ENCODE measurements at places on chromosomes 6 and 20.
A peak's percentile ranks its signal among the peaks of the same experiment; 100 is the strongest.

DNA sequence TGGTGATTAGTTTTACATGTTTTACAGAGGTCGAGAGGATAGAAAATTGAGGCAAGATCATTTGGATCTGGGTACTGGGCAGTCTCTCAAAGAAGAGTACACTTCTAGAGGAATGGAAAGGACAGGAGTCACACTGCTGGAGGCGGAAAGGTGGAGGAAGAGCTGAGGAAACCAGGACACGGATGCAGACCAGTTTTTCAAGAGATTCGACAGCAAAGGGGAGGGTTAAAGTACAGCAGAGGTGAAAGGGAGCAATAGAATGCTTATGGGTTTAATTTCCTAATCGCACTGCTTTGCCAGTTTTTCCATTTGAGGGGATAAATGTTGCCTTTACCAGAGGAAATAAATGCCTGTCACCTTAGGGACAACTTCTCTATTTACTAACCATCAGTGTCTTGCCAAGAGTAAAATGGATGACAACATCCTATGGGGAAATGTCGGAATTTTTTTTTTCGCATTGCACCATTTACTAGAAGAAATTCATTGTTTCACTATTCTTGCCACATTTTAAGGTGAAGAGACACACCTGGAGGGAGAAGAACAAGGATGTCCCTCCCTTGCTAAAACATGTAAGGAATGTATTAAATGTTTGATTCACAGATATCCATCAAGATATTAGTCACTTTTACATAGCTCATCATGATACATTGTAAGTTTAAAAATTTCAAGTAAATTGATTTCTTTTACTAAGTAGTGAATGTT, 226.6 kb downstream of the COL12A1 start:
- no peak overlapping the region for H3K27ac ChIP-seq
- H3K27me3 ChIP-seq, result no peaks in the 10 kb centered on the region
- no peaks in the 10 kb centered on the region for H3K4me1 ChIP-seq
- no peak overlapping the region for H3K4me3 ChIP-seq

DNA sequence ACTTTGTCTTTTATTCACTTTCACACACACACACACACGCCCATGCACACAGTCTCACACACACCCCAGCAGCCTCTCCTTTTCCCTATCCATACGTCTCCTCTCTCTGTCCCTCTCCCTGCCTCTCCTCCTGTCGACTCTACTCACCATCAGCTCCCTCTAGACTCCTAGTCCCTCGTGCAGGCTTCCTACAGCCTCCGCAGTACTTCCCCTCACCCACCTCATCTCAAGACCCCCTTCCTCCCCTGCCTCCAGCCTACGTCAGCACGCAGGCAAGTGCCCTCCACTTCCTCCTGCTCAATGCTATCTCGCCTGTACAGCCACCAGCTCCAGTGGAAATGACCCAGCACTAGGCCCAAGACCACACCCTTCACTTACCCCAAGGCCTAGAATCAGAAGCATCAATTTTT, 820 bp upstream of the TREML2 start:
- no peak overlapping the region for H3K27ac ChIP-seq
- DNase-seq, result no peak
- no peak overlapping the region for H3K4me3 ChIP-seq
- H3K27me3 ChIP-seq, result peaks cover 35% of the 10 kb centered on the region
- H3K4me1 ChIP-seq, result peaks cover 10% of the 10 kb centered on the region

DNA sequence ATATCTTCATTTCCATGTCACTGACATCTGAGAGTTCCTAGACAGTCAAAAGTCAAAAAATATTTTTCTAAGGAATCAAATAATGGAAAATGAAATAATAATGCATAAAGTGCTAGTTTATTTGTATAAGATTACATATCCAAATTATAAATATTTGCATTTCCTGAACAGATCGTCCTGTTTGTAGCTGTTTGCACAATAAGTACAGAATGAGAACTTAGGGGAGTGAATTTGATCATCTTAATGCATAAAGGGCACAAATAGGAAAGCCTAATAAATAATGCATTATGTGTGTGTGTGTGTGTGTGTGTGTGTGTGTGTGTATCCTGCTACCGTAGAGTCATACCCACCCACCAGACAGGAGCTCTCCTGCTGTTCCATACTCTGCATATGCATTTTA, 521.0 kb upstream of the EPHA7 start:
- no peaks in the 10 kb centered on the region for H3K4me1 ChIP-seq
- no peaks in the 10 kb centered on the region for H3K27me3 ChIP-seq
- no peaks in the 10 kb centered on the region for H3K36me3 ChIP-seq

- H3K27me3 ChIP-seq, result peaks cover 93% of the 10 kb centered on the region
- no peak overlapping the region for H3K27ac ChIP-seq
Observed at GRCh38 chr6:35213298-35213791, 411 bp upstream of the SCUBE3 start.

GRCh38 chr6:37511910-37512399, 12.3 kb upstream of the CCDC167 start:
- H3K27ac ChIP-seq, result no peak overlapping the region
- no peak overlapping the region for H3K4me3 ChIP-seq
- H3K27me3 ChIP-seq, result peaks cover 86% of the 10 kb centered on the region
- no peak for DNase-seq
- no peaks in the 10 kb centered on the region for H3K36me3 ChIP-seq

- peaks cover 7% of the 10 kb centered on the region for H3K27me3 ChIP-seq
- no peak for DNase-seq
- no peaks in the 10 kb centered on the region for H3K4me1 ChIP-seq
- no peak overlapping the region for H3K4me3 ChIP-seq
- H3K36me3 ChIP-seq, result no peaks in the 10 kb centered on the region
Observed at GRCh38 chr6:105917038-105917695, 169.0 kb upstream of the PRDM1 start.

- H3K4me1 ChIP-seq, result no peaks in the 10 kb centered on the region
- peaks cover 87% of the 10 kb centered on the region for H3K27me3 ChIP-seq
- no peaks in the 10 kb centered on the region for H3K36me3 ChIP-seq
- DNase-seq, result no peak
Observed at GRCh38 chr20:61848851-61849250, 216.8 kb downstream of the TAF4 start.

DNA sequence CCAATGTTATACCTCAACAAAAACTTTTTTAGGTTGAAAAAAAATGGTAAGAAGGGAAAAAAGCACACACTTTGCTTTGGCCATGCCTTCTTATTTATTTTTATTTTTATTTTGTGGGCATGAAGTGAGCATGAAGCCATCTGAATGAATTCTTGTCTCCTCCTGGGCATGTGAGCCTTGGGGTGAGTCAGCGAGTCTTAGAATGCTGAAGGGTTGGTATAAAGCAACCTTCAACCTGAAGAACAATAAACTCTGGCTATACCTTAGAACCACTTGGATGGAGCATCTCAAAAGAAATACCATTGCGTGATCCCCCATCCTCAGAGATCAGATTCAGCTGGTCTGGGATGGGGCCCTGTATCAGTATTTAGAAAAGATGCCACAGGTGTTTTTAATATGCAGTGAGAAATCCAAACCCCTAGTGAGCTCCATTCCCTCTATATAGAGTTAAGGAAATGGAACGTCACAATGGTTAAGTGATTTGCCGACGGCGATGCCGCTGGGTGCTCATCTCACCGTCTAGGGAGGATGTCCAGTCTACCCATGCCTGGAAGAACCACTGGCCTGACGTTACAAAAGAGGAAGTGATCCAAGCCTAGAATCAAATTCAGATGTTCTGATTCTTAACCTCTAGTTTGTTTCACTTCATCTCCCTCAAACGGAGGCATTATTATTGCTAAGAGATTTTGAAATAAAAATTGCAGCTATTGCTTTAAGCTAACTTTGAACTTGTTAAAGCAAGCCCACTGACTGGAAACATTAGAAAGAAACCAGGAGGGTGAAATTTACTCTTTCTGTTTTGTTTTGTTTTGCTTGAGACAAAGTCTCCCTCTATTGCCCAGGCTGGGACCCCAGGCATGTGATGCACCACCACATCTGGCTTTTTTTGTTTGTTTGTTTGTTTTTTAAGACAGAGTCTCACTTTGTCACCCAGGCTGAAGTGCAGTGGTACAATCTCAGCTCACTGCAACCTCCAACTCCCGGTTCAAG, 67.1 kb downstream of the EDN1 start:
- peaks cover 5% of the 10 kb centered on the region for H3K4me1 ChIP-seq
- no peak overlapping the region for H3K27ac ChIP-seq
- H3K36me3 ChIP-seq, result no peaks in the 10 kb centered on the region

DNA sequence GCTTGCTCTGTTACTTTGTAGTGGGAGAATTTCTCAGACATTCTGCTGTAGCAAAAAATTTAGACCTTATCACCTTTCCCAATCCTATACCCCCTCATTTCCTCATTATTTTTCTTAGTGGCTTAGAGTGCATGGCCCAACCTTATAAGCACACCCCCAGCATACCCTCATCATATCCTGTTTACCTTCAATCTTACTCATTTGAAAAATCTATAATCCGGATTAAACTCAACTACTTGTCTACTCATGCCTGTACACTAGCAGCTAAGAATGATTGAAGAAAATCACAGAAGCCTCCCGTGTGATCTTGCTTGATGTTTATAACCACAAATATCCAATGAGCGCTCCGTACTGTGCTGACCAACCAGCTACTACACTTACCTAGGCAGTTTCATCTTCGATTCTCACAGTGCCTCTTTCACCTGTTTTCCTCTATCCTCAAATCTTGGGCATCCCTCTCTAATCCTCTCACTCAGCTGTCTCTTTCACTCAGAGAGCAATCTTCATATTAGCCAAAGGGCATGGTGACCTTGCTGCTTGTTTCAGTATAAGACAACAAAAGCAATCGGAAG, 36.6 kb downstream of the AIG1 start:
- no peak overlapping the region for H3K4me3 ChIP-seq
- no peaks in the 10 kb centered on the region for H3K36me3 ChIP-seq
- no peak overlapping the region for H3K27ac ChIP-seq
- H3K27me3 ChIP-seq, result no peaks in the 10 kb centered on the region
- peaks cover 9% of the 10 kb centered on the region for H3K4me1 ChIP-seq
- peak; percentile 9 for DNase-seq
